H54 (cell line): ENCODE measurements at places on chromosomes 7 and 10.

DNA sequence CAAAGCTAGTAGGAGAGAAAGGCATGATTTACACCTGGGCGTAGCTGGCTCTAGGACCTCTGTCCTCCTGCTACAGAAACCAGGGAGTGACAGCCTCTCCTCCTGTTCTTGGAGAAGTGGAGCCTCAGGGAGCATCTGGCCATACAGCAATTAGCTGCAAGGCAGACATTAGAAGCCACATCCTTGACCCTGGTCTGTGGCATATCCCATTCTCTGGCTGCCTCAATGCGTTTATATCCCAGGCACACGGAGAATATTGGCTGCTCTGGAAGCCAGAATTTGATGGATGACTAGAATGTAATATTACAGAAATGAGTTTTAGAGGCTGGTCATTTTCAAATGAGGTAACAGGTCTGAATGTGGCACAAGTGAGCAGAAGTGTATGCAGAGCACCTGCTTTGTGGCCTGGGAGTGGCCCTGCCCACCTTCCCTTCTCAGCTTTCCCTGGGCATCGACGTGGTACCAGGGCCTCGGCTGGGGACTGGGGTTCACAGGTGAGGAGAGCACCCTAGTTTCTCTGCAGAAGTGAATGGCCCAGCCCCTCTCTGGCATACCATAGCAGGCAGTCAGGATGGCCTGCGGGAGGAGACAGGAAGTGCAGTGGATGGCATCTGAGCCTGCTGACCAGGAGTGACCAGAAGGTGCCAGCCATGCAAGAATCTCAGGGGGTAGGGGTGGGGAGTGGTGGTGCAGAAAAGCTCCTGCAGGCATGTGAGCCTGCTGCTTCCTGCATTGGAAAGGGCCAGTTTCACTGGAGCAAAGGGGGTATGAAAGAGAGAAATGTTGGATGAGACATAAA is 367.2 kb upstream of the ZNF32 start:
- no peak for DNase-seq

DNA sequence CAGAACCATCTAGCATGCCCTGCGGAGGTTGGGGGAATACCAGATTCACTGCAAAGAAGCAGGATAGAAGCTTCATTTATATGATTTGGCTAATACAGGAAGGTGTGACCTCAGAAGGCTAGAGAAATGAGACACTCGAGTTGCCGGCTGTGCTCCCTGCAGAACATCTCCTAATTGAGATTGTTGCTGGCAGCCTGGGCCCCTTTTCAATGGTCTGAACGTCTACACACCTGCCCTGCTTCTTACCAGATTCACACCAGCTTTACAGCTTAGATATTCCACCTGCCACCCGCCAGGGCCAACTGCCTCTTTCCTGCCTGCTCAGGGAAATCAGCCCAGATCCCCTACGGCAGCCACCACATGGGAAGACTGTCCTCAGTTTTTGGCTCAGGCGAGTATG is 475.3 kb upstream of the AUTS2 start:
- no peak for DNase-seq

DNA sequence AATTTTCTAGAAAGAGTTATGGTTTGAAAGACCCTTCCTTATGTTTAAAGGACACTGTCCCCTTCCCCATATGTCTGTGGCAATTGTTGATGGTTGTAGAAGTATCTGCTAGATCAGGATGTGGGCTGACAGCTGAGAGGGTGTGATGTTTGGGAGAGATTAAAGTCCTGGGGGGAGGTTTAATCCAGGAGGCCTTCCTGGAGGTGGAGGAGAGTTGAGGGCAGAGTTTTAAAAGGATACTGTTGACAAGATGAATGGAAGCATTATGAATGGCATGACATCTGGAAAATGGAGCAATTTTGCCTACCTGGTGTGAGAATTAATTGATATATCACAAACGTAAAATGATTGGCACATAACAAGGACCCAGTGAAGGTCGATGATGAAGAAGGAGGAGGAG is 32.9 kb upstream of the SMC3 start:
- no peak for DNase-seq

DNA sequence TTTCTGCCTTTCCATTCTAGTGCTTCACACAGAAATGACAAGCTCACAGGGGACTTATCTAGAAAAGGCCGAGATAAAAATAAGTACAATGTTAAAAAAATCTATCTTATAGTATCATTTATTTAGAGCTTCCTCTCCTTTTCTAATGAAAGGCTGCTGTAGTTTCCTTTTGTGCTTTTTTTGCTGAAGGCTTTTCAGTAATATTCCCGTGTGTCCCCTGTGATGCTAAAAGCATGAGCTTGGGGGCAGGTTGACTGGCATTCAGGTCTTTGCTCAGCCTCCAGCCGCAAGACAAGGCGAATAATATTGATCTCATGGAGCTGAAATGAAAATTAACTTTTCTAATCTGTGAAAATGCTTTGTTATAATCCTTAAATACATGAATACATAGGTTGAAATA is 143.0 kb downstream of the ST7 start:
- DNase-seq: no peak

DNA sequence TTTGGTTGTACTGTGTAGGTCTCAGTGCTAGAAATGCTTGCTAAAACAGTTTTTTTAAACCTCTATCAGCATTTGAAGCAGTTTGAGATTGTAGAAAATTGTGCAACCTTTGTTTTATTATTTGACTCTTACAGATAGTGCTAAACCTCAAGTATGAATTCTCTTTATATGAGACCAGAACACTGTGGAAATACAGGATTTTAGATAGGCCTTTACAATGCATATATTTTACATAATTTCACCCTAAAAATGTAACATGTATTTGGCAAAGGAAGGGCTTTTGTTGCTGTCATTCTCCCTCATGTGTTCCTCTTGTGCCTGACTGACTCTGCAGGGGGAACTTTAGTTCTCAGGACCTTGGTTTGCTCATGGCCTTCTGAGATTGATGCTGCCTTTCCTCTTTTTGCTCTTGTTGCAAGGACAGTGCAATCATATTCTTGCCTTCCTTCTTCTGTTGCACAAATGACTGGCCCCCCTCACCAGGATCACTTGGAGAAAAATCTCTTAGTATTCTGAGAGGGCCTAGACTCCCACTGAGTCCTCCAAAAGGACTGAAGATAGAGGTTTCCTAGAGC is 188.7 kb downstream of the PPP1R9A start:
- no peak for DNase-seq
